ENCODE measurements at places on chromosomes 2 and 18. TPM values are rescaled to one million over a fixed set of nuclear protein-coding genes. Genes with fewer than 3 reads are reported as not detected.

PCARE gene
- total RNA-seq = not detected

GRCh38 chr18:9095297-9096006 is 7.0 kb upstream of the NDUFV2 start:
- no peak for DNase-seq

IDH1 gene
- 22.8 TPM for total RNA-seq

DNA sequence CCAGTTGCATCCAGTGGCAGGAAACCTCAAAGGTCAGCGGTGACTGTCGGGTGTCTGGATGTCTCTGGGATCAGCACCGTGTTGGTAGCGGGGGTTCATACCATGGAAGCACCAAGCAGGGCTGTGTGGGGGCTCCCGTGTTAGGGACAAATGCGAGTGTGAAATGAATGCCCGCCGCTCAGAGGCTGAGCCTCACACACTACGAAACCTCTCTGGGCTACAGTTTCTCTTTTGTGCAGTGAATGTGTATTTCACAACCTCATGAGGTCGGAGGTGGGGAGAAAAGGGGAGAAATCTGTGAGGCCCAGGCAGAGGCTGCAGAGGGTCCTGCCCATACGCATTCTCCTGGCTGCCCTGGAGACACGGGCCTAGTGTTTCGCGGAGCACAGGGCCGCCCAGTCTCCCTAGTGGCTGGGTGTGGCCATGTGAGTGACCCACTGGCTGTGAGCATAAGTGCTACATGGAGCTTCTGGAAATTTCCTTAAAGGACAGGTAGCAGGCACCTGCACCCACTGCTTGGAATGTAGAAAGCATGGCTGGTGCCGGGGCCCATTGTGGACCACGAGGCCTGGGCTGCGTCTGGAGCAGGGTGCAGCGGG is 138.0 kb upstream of the GLI2 start:
- DNase-seq = no peak

DNA sequence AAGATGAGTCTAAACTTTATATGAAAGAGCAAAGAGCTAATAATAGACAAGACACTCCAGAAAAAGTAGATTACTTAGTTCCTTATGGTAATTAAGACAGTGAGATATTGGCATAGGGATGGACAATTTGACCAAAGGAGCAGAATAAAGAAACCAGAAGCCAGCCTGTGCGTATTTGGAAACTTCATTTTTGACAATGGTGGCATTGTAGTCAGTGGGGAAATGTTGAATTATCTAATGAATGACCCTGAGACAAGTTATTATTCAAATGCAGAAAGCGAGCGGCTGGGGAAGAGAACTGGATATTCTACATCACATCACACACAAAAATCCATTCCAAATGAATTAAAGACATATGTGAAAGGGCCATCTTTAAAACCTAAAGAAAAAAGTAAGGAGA is 144.3 kb downstream of the DTNB start:
- no peak for DNase-seq

GRCh38 chr2:11236335-11236734 is 81.1 kb downstream of the SLC66A3 start:
- DNase-seq = no peak

GRCh38 chr18:6639305-6639704 is 90.2 kb upstream of the ARHGAP28 start:
- DNase-seq = no peak

DNA sequence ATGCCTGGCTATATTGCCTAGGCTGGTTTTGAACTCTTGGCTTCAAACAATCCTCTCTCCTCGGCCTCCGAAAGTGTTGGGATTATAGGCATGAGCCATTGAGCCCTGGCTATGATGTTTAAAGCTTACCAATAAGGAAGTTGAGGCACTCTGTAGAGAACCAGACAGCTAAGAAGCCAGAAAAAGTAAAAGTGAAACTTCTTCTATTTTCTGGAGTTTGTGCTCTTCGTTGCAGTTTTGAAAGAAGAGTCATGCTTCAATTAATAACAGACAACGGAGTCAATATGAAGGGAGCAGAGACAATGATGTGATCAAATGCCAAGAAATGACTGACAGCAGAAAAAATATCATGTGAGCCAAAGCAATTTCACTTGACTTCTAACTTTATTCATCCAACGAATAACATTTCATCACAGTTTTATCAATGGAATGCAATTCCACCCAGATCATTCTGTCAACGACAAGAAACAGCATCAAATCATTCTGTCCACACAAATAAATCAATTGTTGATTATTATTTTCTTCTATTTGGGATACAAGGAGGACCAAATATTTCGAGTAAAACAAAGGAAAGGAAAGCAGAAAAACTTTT is 175.5 kb upstream of the CELF4 start:
- DNase-seq = no peak

All from uterus (tissue), 4 donors.